Lung microvascular endothelial cell (primary cell): ENCODE measurements at places on chromosomes 11 and 22. TPM values are rescaled to one million over a fixed set of nuclear protein-coding genes. Genes with fewer than 3 reads are reported as not detected.
A peak's percentile ranks its signal among the peaks of the same experiment; 100 is the strongest.

GRCh38 chr11:92253945-92254344 lies 29.3 kb downstream of the FAT3 start:
- DNase-seq: no peak

GRCh38 chr11:13120691-13121090 lies 111.6 kb downstream of the RASSF10 start:
- DNase-seq: peak; percentile 52

HBE1 gene
- total RNA-seq: 0.22 TPM in 1 of 2 replicates, not detected in the other

DNA sequence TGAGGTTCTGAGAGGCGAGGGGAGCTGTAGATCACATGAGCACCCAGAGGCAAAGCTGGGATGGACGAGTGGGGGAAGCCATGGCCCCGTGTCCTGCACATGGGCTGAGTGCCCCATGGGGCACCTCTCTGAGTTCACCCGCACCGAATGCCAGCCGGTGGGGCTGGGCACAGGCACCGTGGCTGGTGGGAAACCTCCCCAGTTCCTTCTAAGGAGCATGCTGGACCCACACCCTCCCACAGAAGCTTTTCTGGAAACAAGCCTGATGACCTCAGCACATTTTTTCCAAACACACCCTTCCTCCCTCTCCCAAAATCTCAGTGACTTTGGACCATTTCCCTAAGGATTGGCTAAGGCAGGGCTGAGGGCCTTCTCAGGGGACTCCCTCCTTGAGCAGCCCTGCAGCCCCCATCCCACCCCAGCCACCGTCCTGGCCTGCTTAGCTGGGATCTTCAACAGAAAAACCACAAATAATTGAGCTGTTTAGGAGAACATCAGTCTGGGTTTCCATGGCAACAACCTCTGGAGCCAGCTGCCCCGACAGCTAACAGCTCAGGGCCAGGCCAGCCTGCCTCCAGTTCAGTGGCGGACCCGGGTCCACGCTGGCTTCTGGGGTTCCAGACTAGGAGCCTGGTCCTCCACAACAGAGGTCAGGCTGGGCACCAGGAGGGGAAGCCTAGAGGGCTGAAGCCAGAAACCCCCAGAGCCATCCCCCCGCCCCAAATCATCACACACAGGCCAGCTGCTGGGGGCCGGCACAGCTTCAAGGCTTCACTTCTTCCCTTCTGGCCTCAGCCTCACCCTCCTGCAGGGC lies 18.1 kb upstream of the LINC01488 start:
- DNase-seq: peak; percentile 44

DNA sequence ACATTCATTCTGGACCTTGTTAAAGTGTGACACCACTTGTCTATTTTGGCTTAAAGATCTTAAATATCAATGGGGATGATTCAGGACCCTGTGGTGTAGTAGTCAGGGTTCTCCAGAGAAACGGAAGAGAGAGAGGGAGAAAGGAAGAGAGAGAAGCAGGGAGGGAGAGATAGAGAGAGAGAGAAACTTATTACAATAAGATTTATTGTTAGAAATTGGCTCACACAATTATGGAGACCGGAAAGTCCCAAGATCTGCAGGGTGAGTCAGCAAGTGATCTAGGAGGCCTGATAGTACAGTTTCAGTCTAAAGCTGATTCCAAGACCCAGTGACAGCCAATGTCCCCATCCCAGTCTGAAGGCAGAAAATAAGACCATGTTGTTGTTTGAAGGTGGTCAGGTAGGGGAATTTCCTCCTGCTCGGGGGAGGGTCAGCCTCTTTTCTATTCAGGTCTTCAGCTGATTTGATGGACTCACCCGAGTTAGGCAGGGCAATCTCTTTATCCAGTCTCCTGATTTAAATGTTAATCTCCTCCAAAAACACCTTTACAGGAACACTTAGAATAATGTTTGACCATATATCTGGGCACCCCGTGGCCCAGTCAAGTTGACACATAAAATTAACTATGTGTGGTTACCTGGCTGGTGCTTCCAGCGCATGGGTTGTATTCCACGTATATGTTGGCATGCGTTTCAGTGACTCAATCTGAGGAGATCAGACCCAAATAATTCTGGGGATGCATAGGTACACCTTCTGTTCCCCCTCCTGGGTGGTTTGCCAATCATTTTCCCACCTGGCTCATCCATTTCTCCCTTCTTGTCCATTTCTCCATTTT lies 1350.5 kb downstream of the TBC1D22A start:
- DNase-seq: no peak
